Substantia nigra (tissue), 51 donors: ENCODE measurements at places on chromosomes 1 and 21.

DNA sequence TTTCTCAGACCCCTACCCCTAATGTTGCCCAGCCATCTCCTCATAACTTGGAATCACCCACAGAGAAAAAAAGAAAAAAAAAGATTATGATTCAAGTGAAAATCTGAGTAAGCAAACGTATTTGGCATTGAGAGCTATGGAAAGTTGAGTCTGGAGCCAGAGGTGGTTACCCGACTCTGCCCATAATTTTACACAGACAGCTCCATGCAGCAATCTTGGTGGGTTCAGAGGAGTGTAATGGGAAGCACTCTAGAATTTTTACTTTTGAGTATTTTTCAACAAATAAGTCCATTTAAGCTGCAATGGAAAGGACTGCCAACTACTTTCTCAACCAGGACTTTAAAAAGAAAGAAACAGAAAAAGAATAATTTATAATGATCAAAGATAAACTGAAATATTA, 62.7 kb downstream of the ZC3H11B start:
- no peak for DNase-seq

DNA sequence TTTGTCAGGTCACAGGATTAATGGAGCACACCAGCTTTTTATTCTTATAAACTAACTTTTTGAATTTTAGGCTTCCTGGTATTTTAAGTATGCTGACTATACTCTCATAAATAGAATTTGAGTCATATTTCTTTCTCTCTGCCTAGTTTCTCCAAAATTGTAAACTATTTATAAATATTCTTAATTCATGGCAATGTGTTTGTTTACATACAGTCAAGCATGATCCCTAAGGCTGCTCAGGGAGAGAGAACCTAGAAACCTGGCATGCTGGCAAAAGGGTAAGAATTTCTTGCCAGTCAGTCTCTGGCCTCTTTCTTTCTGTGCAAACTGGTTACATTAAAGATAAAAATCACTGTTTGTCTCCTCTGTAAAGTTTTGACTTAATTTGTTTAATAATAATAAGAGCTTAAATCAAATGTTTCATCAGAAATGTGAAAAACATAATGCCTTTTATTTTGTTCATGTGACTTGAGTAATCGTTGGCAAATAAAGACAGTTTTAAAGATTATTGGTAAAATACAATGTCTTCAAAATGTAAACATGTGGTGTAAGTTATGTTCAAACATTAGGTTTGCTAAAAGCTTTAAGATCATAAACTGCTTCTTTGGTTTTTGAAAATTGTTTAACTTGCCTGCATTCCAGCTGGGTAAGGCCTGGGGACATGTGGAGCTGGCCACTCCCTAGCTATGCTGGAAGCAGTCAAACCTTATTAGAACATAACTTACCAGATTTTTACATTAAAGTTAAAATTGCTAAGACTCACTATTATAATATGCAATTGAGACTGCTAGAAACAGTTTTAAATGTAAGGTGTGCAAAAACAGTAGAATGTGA, 1401.7 kb downstream of the NCAM2 start:
- no peak for DNase-seq

- no peak for DNase-seq
Measured at GRCh38 chr1:52345252-52345651, 20.8 kb downstream of the CC2D1B start.

DNA sequence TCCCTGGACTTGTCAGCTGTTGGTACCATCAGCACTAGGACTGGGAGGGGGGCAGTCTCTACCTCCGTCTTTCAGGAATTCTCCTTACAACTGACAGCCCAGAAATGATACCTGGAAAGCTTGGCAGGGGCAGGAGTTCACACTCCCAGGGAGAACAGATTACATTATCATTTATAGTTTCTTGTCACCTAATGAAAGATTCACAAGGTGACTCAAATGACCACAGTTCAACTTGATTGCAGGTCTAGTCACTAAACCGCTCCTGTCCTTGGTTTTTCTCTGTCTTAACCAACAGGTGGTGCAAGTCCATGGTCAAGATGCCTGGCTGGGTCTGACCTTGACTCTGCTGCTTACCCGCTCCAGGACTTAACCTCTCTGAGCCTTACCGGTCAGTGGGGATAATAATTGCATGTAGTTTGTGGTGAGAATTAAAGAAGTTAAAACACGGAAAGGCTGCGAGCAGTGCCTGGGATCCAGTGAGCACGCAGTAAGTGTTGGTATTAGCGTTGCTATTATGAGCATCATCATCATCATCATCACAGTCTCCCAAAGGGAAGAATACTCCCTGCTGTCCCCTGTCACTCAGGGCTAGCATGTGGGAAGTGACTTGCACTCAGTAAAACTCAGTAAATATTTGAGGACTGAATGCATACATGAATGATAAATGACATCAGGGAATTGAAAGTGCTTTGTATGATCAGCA, 125.3 kb upstream of the CD34 start:
- DNase-seq, result no peak

DNA sequence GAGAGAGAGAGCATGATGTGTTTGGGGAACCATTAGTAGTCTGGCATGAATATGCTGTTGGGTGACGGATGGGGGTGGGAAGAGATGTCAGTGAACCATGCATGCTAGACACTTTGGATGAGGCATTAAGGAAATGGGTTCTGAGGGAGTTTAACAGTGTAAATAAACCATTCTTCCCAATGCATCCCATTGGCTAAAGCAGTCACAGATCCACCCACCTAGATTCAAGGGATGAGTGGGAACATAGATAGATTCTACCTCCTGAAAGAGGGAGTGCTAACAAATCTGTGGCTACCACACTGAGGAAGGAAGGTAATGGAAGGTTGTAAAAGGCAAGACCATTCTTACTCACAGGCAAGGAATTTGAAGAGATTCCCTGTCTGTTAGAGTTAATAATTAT, 129.8 kb upstream of the CACNA1E start:
- no peak for DNase-seq

GRCh38 chr1:211781260-211781659, 49.3 kb downstream of the LPGAT1 start:
- no peak for DNase-seq

DNA sequence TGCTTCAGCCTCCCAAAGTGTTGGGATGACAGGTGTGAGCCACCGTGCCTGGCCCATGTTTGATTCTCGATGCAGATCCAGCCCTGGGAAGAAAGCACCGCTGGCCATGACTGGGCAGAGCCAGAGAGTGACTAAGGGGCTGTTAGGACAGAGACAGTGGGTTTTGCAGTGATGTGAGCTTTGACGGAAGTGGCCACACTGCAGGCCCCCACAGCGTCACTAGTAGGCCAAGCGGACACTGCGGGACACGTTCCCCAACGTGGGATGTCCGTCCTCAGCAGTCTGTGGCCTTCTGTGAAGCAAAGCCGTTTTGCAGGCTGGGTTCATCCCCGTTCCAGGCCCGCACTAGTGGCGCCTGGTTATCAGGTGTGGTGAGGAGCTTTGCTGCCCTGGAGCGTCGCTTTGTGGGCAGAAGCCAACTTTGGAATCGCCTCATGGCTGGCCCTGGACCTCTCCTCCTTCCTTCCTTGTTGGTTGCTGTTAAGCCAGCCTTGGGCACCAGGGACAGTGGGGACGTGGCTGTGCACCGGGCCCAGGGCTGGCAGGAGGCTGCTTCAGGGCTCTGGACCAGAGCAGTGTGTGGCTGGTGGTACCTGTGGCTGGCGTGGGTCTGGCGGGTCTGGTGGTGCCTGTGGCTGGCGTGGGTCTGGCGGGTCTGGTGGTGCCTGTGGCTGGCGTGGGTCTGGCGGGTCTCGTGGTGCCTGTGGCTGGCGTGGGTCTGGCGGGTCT, 41.2 kb downstream of the SKI start:
- DNase-seq, result no peak

DNA sequence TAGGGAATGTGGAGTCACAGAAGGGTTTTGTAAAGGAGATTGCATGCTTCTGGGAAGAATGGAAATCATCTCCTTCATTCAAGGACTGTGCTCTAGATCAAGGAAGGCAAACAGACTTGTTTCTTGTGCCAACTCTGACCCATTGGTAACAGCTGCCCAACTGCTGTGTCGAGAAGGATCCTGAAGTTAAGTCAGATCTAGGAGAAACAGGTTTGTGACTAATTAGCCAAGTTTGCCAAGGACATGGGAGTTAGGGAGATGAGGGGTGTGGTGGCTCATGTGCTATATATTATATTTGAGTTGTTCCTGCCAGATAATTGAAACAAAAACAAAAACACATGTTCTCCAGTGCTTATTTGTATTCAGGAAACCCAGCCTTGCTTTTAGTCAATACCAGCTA, 251.2 kb upstream of the USP24 start:
- no peak for DNase-seq

DNA sequence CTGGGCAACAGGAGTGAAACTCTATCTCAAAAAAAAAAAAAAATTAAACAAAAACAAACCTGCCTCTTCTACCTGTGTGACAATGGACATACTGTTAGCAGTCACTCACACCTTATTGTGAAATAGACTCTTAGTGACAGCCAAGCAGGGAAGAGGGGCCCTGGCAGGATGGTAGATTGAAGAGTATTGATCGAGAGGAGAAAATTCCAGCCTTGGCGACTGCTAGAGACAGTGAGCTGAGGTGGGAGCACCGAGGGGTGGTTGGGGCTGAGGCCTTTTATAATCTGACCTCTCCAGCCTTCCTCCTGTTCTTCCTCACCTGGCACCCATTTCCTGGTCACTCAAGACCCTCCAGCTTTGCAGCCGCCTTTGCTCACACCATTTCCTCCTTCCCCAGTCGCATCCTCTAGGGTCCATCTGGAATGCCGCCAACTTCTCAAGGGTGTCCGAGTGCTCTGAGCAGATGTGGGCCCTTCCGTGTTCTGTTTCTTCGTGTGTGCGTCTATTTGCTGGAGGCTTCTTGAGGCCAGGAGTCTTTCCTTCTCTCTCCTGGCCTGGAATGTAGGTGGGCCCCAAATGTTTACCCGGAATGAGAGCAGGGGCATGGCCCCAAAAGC, 196.9 kb upstream of the TMEM51 start:
- DNase-seq, result no peak

DNA sequence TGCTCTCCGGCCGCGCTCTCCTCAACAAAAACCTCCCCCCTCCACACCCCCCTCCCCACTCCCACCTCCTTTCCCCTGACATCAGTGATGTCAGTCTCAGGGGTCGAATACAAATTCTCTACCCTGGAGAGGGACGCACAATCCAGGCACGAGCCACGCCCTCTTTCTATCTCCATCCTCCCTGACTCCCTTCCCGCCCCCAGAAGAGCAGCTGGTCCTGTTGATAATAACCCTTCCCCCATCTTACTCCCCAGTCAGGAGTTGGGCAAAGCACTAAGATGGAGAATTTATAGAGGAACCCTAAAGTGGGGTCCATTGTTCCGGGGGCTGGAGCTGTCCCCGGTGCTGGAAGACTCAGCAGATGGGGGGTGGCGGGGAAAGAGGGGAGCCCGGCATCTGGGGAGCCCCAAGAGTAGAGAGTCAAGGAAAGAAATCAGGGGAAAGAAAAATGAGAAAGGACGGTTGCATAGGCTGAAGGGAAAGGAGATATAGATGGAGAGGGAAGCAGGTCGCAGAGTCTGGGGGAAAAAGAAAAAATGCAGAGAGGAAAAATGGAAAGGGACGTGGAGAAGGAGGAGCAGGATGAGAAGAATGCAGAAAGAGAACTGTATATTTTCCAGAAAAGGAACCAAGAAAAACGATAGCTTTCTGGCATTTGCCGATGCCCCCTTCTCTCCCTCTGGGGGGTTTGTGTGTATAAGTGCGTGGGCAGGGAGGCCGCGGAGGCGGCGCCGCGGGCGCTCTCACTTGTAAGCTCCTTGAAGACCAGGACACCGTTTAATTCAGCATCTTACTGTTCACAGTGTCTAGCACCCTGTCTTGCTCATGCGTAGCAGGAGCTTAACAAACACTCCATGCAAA, at the start of gene CELF3:
TSS of gene CELF3 (minus strand) at position 33 of the 861 bp plus-strand sequence. CDS start 783 bp downstream, outside the sequence.
- DNase-seq, result no peak

GRCh38 chr1:204376919-204377799, 17.4 kb upstream of the PLEKHA6 start:
- no peak for DNase-seq

- no peak for DNase-seq
Measured at GRCh38 chr1:154014154-154014907, 23.8 kb downstream of the RPS27 start.

DNA sequence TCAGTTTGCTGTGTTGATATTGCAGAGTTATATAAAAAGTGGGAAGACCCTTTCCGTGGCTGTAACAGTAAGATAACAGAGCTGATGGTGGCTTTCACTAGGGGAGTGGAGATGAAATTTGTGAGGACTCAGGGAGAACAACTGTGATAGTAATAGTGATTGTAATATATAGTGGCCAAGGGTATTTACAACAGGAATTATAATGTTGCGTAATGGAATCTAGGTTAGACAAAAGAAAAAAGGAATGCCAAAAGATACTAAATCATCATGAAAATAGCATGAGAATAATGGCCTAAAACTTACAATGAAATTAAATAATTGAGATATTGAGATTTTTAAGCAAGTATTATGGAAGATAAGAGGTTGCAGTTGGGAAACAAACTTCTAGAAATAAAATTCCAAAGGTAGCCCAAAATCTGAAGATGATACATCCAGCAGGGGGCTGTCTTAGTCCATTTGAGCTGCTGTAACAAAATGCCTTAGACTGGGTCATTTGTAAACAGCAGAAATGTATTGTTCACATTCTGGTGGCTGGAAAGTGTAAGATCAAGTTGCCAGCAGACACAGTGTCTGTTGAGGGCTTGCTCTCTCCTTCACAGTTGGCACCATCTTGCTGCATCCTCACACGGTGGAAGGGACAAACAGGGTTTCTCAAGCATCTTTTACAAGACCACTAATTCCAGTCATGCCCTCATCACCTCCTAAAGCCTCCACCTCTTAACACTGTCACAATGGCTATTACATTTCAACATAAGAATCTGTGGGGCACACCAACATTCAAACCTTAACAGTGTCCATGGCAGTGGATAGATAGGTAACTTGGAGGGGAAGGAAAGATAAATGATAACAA, 711.2 kb downstream of the MRPL39 start:
- no peak for DNase-seq

DNA sequence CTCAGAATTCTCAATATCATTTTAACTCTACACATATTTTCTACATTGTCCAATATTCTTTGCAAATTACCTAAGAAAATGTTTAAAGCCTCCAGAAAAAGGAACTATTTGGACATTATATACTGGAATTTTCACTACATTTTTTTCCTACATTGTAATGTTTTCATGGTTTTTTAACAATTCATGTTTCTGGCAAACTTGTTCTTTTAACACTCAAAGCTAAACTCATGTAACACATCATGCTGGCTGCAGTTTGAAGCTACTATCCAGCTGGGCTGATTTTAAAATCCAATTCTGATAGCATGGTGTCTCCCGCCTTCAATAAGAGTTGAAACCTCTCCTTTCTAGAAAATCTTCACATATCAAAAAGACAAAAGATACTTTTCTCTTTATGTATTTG, 52.0 kb downstream of the TGFBR3 start:
- no peak for DNase-seq
